BE2C (cell line): ENCODE measurements at places on chromosomes 7 and 10.

DNA sequence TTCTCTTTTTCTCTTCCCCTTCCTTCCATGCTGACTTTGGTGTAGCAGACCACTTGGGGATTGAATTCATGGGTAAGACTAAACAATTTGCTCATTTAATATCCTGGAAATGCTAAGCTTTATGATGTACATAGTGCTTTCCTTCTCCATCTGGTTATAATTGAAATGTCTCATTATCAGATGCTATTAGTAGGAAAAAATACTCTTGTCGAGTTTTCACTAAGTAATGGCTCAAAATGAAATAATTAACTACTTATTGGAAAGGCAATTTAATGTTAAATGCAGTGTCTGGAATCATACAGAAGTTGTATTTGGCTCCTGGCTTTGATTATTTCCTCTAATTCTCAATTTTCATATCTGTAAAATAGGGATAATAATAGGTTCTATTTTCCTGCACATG, 990.4 kb downstream of the NRG3 start:
- no peak for DNase-seq

DNA sequence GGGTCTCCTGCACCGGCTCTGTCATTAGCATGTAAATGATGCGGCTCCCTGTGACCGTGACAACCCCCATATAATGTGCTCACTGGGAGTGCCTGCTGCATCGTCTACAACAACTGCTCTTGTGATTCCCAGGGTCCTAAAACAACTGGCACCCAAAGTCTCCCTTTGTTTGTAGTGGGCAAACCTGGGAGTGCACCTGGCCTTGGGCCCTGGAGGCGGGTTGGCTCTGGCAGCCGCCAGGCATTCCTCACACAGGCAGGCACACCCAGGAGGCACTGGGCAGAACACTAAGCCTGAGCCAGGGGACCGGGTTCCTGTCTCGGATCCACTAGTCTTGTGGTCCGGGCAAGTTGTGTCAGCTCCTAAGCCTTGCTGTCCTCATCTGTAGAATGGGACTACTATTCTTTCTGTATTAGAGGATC, 115.5 kb upstream of the GPR26 start:
- DNase-seq = no peak

- DNase-seq = no peak
Observed at GRCh38 chr10:4141471-4141870, 356.5 kb upstream of the KLF6 start.

DNA sequence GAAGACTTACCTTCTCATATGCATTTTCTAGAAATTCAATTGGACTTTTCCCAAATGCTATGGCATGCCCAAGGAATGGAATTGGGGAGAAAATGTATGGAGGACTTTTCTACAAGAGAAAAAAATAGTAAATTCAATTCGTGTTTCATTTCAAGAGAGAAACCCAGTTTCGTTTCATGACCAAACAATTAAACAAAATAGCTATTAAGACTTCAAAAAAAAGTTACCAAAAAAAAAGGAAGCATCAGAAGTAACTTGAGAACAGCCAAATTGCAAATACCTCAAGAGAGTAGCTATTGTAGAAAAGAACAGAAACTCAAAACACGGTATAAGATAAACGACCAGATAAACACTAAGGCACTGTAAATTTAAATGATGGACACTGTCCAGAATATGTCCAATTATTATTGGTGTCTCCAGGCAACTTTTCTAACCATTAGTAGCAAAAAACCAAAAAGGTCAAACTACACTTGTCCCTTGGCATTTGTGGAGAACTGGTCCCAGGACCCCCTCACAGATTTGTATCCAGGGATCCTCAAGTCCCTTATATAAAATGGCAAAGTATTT, 2.4 kb downstream of the CYP51A1 start:
- DNase-seq = no peak

DNA sequence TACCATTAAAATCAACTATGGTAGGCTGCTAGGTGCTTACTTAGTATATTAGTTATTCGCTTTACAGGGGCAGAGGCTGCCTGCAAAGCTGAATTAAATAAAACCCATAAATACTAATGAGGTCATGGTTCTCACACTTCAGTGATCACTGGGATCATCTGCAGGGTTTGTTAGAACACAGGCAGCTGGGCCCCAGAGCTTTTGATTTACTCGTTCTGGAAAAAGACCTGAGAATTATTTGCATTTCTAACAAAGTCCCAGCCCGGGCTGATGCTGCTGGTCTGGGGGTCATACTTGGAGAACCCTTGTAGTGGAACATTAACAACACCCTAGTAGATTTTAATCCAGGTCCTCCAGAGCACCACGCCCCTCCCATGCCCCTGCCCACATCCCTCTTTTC, 8.5 kb downstream of the UCN3 start:
- no peak for DNase-seq
